Stimulated activated CD4-positive, alpha-beta T cell treated with anti-CD3 and anti-CD28 coated beads, Interleukin-1b, Interleukin-23, amount 100 ng/mL, for 4 hours (primary cell): ENCODE measurements at places on chromosomes 3 and 15.

DNA sequence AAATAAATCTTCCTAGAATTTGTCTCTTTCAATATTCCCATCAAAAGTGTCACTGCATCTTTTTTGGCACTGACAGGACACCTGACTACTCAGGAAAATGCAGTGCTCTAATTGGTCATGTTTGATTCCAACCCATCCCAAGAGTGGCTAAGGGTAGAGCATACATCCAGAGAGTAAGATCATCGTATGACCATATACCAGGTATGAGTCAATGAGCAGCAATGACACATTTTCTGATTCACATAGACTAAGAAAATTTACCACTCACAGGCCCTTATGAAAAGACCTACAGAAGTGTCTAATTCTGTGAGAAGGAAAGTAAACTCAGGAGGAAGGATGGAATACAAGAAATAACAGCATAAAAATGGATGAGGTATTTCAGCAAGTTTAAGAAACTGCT, 434.2 kb downstream of the ZIC1 start:
- no peak for DNase-seq

DNA sequence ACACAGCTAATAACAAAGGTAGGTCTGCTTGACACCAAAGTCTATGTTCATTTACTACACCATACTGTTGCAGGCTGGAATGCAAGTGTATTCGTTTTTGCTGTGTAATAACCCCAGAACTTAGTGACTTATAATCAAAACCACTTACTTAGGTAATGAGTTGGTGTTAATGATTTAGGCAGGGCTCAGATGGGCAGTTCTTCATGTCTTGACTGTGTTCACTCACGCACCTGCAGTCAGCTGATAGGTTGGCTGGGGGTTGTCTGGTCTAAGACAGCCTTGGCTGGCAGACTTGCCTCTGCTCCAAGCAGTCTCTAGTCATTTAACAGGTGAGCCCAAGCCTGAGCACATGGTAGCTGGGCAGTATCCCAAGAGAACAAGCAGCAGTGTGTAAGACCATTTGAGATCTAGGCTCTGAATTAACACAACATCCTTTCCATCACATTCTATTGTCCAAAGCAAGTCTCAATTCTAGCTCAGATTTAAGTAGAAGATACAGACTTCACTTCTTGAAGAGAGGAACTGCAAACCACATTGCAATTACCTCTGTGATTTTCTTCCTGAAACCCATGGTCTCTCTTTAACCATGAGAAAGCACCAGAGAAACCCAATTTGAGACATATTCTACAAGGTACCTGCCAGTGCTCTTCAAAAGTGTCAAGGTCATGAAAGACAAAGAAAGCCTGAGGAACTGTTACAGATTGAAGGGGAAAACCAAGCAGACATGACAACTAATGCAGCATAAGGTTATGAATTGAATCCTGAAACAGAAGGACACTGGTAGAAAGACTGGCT, 13.3 kb upstream of the DCLK3 start:
- no peak for DNase-seq

- no peak for DNase-seq
Observed at GRCh38 chr3:40871394-40871793, 327.9 kb upstream of the CTNNB1 start.

DNA sequence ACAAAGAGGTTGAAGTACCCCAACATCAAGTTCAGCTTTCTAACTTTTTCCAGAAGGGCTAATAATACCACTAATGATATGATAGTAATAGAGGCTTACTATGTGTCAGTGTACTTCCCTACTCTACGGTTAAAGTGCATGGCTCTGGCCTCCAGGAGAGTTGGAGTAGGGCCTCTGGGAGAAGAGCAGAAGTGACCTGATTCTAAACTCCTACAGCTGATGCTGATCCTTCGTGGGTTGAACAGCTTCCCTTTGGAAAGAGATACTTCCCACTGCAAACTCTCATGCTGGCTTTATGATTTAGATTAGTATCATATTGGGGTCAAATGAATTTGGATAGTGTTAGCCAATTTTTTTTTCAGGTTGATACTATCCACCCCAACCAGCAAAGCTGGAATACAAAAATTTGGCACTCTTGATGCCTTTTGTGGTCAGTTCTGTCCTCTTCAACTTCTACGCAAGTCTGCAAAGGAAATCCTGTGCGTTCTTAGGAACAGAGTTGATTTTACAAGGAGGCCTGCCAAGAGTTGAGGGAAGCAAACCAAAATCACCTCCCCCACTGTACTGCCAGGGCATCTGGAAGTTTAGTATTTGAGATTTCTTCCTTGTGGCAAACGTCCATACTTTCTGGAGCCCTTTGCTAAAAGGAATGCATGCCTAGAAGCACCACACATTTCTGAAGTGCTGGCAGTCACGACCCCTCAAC, 17.8 kb downstream of the TMEM212 start:
- DNase-seq, result no peak

DNA sequence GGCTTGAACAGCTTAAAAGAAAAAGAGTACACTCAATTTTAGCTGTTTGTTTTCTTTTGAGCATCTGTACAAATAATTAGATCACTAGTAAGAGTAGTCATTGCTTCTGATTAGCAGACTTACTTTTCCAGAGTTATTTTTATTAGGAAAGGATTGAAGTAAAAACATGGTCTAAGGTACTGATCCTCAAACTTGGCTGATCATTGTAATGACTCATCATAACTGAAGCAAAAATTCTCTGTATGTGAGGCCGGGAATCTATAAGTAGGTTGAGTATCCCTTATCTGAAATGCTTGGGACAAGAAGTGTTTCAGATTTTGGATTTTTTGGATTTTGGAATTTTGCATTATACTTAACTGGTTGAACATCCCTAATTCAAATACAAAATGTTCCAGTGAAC, 12.4 kb downstream of the NMD3 start:
- no peak for DNase-seq

- no peak for DNase-seq
Observed at GRCh38 chr3:184236033-184236410, 6.6 kb downstream of the VWA5B2 start.

- DNase-seq, result no peak
Observed at GRCh38 chr15:32099956-32100684, 69.8 kb downstream of the CHRNA7 start.

- no peak for DNase-seq
Observed at GRCh38 chr15:95845862-95846515, 484.5 kb upstream of the NR2F2 start.

GRCh38 chr15:57500979-57501576, 90.6 kb upstream of the MYZAP start:
- DNase-seq, result no peak

- no peak for DNase-seq
Observed at GRCh38 chr15:74783072-74783807, 1.4 kb downstream of the CSK start.

DNA sequence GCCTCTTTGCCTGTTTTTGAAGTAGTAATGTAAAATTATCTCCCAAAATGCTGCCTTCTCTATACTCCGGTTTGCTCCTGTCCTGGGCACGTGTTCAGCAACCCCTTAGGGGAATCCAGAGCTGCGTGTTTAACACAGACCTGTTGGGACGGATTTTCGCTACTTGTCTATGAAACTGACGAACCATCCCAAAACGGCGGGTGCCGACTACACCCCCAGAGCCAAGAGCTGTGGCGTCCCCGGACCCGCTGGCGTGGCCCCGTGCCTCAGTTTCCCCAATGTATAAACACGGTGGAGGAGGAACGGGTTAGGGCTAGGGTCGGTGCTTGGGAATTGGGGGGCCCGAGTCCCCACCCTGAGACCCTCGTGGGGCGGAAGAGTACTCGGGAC, 473 bp downstream of the FHIT start:
- no peak for DNase-seq

- DNase-seq, result no peak
Observed at GRCh38 chr15:89781055-89781454, 4.9 kb downstream of the MESP2 start.

DNA sequence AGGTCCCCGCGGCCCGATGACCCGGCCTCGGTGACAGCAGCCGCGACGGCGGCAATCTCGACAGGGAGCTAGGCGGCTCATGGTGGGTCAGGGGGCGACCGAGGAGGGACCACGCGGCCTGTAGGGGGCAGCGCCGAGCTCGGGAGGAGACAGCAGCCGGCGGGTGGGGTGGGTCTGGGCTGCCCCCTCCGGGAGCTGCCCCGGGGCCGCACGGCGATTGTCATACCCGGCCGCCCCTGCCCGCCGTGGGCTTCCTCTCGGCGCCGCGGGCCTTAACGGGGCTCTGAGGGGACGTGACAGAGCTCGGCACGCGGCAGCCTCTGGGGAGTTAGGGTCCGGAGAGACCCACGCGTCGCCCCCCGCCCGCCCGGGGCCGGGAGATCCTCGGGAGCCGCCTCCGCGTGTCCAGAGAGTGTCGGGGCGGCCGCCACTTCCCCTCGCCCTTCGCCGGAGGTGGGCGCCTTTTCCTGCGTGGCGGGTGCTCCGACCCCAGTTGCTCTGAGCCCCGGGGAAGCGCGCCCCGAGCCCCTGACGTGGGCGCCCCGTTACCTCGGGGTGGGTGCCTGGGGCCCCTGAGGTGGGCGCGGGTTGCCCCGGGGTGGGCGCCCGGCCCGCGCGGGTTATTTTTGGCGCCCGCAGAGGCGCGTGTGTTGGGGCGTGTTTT, 539 bp upstream of the PLCL2 start:
- DNase-seq, result peak; percentile 73

GRCh38 chr15:44811337-44811736, 75.0 kb downstream of the TRIM69 start:
- DNase-seq, result no peak
